Endothelial cell (in vitro differentiated cells): ENCODE measurements at places on chromosomes 1 and 21.

GRCh38 chr21:19914028-19914427, 1084.2 kb upstream of the NCAM2 start:
- DNase-seq: no peak

GRCh38 chr1:15256584-15256983, 9.6 kb downstream of the FHAD1 start:
- no peak for DNase-seq

- DNase-seq: no peak
Measured at GRCh38 chr1:40789661-40790430, 6.3 kb downstream of the KCNQ4 start.

DNA sequence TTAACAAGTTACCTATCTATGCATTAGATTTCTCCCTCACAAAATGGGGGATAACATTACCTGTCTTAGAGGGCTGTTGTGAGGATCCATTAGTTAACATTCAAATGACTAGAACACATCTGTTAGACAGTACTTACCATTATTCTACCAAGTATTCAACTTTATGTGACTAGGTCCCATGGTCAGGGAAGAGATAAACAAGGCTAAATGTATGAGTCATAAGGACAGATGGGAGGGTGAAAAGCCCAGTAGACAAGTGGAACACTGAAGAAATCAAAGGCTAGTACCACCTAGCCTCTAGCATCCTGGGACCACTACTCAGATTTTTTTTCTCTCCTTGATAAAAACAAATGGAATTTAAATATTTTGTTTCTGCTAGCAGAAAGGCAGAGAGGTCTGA, 9.0 kb upstream of the VHLL start:
- DNase-seq: no peak

DNA sequence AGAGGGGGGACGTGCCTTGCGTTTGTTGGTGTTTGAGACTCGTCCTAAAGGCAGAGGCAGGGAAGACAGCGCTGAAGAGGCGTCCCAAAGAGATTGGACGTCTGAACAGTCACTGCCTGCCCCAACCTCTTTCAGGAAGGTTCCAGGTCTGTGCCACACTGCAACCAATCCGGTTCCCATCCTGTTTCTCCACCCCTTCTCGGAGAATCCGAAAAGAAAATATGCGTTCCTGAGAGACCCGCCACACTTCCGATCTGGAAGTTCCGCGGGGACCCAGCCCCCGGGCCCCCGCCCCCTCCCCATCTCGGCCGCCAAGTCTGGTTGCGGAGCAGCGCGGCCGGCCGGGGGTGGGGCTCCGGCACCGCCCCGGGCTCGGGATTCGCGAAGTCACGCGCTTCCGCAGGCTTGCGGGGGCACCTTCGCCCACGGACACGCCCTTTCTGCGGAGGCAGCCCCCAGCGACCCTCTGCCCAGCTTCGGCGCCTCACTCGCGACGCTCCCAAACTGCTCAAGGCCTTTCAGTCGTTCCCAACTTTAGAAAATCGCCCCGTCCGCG, 124.5 kb upstream of the DPYD start:
- no peak for DNase-seq
